Ureter (tissue), 1 donor: ENCODE measurements at places on chromosomes 12 and 14.

GRCh38 chr12:58189030-58189429 is 247.7 kb downstream of the ATP23 start:
- no peak for DNase-seq

GRCh38 chr12:113427882-113428281 is 5.7 kb downstream of the SDSL start:
- no peak for DNase-seq

GRCh38 chr14:89476354-89476896 is 59.4 kb upstream of the FOXN3 start:
- no peak for DNase-seq

- DNase-seq: no peak
These were observed 113.2 kb upstream of the EEA1 start for GRCh38 chr12:93042283-93042682.

DNA sequence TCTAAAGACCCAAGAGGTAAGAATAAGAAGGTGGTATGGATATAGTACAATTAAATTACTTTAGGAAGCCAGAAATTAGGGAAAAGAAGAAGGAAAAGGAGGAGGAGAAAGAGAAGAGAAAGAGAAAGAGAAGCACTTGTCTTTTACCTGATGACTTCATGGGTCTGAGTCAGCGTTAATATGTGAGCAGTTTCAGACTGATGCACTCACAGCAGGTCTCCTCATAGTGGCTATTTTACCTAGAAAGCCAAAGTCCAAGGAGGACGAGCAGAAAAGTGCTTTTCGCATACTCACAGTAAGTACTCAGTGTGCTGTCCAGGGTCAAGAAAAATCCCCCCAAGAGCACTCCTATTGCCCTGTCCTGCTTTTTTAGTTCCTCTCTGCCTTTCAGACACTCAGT is 222.1 kb downstream of the C12orf42 start:
- no peak for DNase-seq

DNA sequence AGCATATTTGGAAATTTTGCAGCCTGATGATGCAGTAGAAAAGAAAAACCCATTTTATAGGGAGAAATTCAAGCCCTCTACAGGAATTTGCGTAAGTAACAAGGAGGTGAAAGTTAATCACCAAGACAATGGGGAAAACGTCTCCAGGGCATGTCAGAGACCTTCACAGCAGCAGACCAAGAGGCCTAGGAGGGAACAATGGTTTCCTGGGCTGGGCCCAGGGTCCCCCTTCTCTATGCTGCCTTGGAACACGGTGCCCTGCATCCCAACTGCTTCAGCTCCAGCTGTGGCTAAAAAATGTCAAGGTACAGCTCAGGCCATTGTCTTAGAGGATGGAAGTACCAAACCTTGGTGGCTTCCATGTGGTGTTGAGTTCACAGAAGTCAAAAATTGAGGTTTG is 6.5 kb upstream of the KRT6C start:
- no peak for DNase-seq

DNA sequence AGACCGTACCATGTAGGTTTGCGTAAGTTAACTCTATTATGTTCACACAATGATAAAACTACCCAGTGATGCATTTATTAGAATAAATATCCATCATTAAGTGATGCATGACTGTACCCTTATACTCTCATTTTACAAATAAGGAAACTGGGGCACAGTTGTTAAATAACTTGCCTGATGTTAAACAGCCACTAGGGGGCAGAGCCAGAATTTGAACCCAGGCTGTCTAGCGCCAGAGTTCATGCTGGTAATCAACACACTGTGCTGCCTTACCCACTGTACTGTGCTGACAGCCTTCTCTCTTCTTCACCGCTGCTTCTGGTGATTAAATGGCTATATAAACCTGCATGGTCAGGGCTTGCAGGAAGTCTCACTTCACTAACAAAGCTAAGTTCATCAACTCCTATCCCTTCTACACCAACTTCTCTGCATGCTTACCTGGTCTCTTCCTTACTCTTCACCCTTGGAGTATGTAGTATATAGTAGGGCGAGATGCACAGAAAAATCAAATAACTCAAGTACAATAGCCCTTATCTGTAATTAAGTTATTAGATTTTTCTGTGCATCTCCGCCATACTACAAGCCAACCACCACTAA is 43.6 kb upstream of the APPL2 start:
- no peak for DNase-seq

DNA sequence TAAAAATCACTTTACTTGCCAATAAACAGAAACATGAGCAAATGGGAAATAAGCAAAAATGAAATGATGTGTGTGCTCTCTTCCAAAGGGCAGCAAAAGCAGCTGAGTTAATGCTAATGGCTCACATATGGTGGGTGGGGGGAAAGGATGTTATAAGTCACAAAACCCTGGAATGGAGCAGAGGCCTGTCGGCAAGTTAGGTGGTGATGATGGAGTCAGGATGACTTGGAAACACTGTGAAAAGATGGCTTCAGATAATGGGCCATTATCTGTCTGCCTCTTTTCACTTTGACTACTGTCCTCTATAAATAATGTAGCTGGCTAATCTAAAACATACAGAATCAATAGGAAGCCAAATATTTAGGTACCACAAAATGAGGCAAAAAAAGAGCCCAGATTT is 228.7 kb downstream of the APAF1 start:
- no peak for DNase-seq

GRCh38 chr14:23446291-23446851 is 10.9 kb upstream of the MYH7 start:
- peak; percentile 44 for DNase-seq

- no peak for DNase-seq
These were observed 10.6 kb upstream of the ANO6 start for GRCh38 chr12:45205165-45205825.

DNA sequence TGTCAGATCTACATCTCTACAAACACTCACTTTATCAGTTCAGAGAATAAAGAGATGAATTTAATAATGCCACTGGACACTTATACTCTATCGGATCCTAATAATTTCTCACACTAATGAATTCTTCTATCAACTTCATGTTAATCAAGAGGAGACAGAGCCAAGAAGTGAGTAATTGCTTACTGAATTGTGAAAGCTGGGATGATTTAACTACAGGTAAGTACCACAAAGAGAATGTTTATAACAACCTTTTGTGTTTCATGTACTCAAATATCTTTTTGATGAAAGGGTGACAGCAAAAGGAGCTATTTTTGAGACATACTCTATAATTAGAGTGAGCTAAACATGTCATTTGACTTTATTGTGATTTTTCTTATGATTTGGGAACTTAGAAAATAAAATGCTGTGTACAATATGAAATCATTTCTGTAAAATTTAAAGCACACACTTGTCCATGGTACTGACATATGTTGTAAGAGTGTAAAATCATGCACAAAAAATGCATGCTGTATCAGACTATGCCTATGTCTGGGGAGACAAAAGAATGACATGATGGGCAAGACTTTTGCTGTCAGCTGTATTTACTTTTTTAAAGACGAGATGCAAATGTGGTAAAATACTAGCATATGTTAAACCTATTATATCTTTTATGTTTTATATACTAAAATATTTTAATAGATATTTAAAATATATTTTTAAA is 361.2 kb downstream of the CCER1 start:
- no peak for DNase-seq
